ENCODE measurements at places on chromosomes 7 and 10.

- DNase-seq, result no peak
Measured at GRCh38 chr7:151505433-151505832, 14.3 kb downstream of the RHEB start.

- DNase-seq, result peak; percentile 48
Measured at GRCh38 chr7:102451371-102452054, 13.2 kb downstream of the ALKBH4 start.

DNA sequence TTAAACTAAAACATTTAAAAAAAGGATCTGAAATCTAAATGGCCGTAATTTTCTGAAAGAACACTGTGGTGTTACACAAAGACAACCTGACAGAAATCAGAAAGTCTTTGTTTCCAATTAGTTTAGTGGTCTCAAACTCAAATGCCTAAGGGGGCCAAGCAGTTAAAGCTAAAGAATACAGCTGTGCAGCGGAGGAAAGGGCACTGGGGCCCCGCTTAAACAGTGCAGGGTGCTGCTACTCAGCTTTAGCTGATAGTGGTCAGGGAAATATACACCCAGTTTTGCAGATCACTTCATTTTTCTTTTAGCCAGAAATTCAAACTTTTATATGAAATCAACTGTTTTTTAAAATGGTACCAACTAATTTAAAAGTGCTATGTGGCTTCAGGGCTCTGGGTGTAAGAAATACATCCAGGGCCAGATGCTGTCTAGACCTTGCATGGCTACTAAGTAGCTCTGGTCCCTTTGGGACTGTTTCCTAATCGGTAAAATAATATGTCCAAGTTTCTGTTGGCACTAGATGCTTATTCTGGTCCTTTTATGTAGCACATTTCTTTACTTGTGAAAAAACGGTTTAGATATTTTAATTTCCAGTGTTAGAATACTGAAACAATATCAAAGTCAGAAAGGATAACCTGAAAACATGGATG lies 161.8 kb upstream of the LAMB4 start:
- no peak for DNase-seq

- peak; percentile 31 for DNase-seq
Measured at GRCh38 chr10:36185097-36185496, 543.0 kb upstream of the FZD8 start.

DNA sequence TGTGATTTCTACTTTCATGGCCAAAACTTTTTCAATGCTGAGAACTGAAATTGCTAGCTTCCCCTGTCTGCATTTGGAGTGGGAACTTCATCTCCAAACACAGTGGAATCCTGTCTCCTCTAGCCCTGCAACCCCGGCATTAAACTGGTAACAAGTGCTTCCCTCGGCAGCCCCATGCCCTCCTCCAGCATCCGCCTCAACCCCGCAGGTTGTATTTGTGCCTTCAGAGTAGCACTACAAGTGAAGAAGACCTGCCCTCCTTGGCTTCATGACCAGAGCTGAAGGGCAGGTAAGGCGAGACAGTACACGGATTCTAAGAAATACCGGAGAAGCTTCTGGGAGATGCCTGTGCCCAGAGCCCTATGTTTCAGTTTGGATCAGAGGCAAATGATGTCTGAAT lies 16.9 kb downstream of the C10orf53 start:
- DNase-seq, result no peak

DNA sequence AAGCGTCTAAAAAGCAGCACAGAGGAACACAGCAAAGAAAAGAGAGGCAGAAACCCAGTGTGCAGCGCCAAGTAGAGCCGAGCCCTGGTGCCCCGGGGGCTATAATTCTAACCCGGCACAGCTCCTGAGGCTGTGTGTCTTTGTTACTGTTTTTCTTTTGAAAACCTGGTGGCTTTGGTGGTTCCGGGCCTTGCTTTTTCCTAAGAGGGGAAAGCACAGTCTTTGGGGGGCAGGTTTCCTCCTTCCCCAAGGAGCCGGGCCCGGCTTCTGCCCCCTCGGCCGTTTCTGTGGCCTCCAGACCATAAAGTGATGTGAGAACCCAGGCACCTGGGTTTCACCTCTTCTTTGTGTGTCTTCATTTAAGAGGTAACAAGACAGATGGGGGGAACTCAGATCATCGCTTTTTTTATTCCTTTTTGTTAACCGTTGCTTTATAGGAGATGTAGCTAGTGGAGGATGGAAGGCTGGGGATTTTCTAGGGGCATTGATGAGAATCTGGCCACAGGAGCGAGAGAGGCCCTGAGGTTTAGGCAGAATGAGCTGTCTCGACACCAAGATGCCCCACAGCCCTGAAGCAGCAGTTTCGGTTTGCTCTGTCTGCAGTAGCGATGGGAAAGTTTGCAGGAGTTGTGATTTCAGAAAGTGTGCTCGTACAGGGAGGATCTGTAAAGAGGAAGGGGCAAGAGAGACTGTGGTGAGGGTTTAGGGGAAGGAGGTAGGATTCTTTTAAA lies 367.8 kb upstream of the GALNT17 start:
- no peak for DNase-seq

- DNase-seq, result no peak
Measured at GRCh38 chr7:88037050-88037449, 103.0 kb downstream of the ADAM22 start.

DNA sequence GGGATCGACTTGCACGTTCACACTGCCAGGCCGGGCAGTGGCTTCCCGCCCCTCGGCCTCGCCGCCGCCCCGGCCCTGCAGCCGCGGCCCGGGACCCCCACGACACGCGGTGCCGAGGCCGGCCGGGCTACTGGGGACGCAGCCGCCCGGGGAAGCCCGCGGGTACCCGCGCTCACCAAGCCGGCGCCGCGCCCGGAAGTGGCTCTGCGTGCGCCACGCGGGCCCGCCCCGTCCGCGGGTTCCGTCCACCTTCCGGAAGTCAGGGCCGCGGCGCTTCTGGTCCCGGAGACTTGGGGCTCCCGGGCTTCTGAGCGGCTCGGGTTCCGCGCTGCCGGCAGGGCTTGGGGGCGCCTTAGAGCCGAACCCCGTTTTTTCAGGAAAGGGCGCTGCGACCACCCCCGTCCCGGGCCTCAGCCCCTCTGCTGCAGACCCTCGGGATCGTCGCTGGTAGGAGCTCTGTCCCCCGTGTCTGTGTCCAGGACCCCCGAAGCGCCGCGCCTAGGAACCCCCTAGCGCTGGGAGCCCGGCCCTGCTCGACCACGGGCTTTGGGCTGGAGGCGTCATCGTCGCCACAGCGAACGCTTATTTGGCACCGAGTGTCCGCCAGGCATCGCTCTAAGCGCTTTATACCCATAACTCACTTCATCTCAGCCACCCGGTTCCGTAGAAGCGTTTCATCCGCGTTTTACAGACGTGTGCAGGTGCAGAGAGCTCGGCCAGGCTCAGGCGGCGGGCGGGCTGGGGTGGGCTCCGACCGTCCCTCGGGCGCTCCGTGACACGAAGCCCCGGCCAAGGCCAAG lies at the start of gene PSMG3:
PSMG3 (minus strand) TSS at position 200 of the 800 bp plus-strand sequence. CDS start 693 bp downstream, outside the sequence.
- DNase-seq, result peak; percentile 94

DNA sequence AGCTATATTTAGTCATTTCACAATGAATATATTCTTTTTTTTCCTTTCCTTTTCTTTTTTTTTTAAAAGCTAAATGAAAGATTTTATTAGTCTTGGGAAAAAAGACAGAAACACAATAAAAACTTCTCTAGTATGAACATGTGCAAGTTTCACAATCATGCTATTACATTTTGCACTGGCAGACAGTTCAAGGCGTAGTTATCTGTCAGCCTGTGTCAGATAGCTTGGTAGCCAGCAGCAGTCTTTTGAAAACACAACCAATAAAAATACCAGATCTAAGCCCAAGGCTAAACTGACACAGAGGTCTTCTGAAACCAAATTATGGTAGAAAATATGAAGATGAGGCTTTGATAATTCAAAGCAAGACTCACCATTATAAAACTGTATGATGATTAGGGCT lies 205.8 kb upstream of the TEX47 start:
- no peak for DNase-seq

DNA sequence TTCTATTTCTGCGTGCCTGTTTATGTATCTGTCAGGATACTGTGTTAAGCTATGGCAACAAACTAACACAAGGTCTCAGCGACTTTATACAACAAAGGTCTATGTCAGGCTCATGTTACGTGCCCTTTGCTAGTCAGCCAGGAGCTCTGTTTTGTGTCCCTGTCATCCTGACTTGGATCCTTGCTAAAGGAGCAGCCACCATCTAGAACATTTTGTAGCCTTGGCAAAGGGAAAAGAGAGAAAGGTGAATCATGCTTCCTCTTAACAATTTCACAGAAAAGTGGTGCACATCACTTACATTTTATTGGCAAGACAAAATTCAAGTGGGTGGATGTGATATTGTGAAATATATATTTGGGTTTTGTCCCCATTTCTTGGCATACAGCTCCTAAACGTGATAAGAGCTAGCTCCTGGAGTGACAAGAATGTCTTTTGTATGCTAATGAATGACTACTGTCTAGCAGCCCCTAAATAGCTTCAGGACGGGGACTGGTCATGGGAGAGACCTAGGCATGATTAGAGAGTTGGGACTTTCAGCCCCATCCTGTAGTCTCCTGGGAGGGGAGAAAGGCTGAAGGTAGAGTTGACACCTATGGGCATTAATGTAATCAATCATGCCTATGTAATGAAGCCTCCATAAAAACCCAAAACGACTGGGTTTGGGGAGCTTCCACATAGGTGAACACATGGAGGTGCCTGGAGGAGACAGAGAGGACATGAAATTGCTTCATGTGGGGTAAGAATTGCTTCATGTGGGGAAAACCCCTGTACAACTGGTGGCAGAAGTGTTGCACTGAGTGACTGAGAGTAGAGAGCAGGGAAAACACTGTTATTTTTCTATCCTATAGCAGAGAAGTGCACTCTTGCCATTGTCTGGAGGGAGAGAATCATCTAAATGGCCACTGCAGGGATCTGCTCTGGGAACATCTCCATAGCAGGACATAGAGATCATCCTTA lies 33.0 kb downstream of the MRPL32 start:
- DNase-seq, result no peak

DNA sequence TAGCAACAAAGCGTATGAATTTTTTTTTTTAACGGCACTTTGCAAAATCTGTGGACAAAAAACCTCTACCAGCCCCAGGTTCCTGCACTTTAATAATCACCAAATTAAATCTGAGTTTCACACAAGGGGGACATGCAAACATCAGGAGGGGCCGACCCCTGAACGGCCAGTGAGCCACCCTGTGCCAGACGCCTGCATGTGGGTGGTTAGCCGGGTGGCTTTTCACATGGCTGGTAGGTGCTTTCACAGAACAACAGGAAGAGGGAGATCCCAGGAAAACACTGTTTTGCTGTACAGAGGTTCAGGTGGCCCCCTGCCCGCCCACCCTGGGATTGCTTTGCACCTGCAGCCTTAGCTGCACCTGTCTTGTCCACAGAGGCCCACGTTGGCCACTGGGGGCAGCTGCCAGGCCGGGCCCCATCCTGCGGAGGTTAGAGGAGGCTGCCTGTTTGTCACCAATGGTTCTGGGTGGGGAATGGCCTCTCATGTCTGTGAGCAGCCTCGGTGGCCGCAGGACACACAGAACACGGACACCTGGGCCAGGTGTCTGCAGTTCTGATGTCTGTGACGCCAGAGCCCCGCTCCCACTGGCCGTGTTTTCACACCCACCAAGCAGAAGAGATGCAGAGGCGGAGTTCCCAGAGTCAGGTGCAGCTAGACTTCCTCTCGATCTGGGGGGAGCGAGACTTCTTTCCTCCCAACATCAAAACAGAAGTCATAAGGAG lies 107.7 kb downstream of the FAM53B start:
- no peak for DNase-seq

DNA sequence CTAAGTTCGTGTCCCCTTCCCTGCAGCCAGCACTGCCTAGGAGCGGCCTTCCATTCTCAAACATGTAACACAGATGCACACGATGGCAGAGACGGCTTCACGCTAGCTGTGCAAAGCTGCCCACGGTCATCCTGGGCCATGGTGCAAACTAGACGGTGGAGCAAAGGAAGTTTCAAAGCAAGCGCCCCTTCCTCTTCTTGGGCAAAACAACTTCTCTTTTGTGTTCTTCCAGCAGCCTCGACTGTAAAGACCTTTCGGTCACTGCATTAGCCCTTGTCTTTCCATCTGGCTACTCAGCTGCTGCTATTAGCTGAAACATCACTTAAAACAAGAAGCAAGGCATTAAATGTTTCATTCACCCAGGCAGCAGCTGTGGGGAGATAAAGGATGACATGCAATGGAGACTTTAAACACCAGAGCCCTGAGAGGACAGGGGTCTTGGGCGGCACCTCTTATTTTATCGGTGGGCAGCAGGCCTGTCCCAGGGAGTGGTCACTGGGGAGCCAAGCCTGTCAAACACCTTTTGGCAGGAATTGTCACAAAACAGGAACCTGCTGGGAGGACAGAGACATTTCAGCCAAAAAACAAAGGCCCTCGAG lies 214.8 kb downstream of the KLF6 start:
- DNase-seq, result peak; percentile 49

GRCh38 chr7:130270947-130271800 lies 4.5 kb downstream of the CPA2 start:
- no peak for DNase-seq

All from retina (tissue), 1 donor.